ENCODE measurements at places on chromosomes 2 and 18. TPM values are rescaled to one million over a fixed set of nuclear protein-coding genes. Genes with fewer than 3 reads are reported as not detected.

DNA sequence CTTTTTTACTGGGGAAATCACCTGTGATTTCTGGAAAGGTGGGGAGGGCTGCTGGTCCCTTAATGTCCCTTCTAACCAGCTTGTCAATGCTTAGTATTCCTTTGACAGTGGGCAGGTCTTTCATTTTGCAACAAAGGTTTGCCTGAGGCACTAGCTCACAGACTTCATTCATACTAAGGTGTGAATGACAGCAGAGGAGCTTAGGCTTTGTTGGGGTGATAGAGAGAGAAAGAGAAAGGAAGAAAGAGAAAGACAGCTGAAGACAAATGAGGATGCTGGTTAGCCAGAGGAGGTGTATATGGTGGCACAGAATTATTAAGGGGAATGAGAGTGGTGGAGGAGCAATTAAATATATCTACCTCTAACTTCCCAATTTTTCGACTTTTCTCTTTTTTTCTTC lies 28.9 kb upstream of the GTF2A1L start:
- no peak for DNase-seq

DNA sequence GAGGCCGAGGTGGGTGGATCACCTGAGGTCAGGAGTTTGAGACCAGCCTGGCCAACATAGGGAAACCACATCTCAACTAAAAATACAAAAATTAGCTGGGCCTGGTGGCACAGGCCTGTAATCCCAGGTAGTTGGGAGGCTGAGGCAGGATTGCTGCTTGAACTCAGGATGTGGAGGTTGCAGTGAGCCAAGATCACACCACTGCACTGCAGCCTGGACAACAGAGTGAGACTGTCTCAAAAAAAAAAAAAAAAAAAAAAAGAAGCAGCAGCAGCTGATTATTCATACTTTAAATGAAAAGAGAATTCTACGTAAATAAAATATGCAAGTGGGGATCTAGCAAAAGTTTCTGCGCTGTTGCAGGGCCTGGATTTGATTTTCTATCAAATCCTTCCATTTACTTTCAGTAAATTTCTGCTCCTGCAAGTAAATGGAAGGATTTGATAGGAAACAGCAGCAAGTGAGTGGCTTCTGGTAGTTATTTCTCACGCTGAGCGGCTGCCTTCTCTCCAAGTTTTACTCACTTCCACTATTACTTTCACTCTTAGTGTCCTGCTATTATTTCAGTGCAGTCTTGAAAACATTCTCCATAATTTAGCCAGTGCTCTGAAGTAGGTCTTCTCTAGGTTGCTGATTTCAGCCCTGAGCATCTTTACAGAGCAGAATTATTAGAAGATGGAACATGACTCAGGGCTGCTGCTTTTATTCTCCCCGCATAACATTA lies 68.4 kb downstream of the SLC16A14 start:
- no peak for DNase-seq

GRCh38 chr2:189002079-189002478 lies 27.9 kb downstream of the COL3A1 start:
- no peak for DNase-seq

GRCh38 chr18:34844732-34845459 lies 134.8 kb downstream of the DTNA start:
- no peak for DNase-seq

- DNase-seq: no peak
Observed at GRCh38 chr2:102473631-102474030, 605 bp downstream of the SLC9A4 start.

GRCh38 chr2:73258186-73258912 lies 24.2 kb downstream of the CCT7 start:
- DNase-seq: no peak

DNA sequence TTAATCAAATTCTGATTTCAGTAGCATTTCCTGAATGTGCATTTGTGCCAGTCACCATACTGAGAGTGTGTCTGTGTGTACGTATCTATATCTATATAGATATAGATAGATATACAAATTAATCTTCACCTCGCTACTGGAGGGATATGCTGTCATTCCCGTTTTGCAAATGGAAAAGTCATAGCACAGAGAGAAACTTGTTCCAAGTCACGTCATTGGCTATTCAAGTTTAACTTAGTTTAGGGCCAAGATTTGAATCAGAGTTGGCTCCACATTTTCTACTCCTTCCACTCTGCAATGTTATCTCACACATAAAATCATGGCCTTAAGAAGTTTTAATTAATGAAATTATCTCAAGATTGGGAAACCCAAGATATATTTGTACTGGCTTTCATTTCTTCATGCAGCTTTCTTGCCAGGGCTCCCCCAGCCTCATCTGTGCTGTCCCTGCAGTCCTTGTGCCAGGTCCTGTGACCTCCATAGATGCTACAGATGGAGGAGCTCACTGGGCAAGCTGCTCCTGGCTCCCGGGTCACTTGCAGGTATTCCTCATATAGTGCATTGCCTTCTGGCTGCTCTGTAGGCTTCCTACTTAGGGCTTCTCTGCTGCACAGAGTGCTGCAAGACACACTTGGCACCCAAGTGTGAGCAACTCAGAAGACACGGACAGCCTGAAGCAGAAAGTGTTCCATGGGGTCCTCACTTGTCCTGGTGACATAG lies 245.8 kb downstream of the KCNS3 start:
- no peak for DNase-seq

BUB1 gene
- 9.0 TPM for total RNA-seq

Data from stomach (tissue), 19 donors.